Fibroblast of the conjunctiva (primary cell): ENCODE measurements at places on chromosomes 1 and 21.

DNA sequence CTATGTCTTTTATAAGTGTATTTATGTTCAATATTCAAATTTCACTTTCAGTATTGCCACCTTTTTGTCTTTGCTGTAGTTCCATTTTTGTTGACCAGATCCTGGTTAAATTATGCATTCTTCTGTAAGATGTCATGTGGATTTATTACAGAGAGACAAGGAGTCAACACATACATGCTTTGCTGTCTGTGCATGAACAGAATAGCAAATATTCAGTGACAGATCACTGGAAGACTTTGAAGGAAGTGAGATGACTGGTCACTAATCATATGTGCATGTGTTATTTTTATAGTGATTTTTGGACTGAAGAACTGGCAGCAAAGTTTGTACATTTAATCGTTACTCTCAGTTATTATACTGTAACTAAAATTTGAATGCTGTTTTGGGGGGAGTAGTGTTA, 117.2 kb downstream of the PLPPR5 start:
- DNase-seq = no peak

- no peak for DNase-seq
Observed at GRCh38 chr1:100704473-100704872, 15.1 kb upstream of the VCAM1 start.

GRCh38 chr21:43021756-43022600, 47.6 kb downstream of the PKNOX1 start:
- no peak for DNase-seq

DNA sequence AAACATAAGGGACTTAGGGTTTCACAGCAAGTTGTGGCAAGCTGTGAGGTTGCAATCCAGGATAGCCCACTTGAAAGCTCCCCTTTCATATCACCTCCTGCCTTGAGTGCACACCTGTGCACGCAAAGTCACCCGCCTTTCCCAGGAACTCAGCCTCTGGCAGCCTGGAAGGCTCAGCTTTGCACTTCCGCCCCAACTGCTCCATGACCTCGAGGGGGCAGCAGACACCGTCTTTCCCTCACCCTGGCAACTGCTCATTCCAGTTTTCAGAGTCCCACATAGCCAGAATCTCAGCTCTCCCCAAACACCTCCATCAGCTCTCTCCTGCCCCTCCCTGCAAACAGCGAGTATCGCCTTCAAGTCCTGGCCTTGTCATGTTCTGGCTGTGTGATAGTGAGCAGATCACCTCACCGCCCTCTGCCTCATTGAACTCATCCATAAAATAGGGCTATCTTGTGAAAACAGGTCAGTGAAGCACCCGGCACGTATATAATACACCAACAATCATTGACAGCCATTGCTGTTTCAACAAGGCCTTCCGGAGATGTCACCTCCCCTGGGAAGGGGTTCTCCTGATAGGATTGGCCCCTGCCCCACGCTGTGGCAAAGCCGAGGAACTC, 32.2 kb upstream of the EPB41 start:
- peak; percentile 85 for DNase-seq

GRCh38 chr1:183318433-183318832, 99.7 kb downstream of the NMNAT2 start:
- peak; percentile 84 for DNase-seq

- no peak for DNase-seq
Observed at GRCh38 chr1:18132022-18132710, 24.6 kb downstream of the IGSF21 start.
